ENCODE measurements at places on chromosomes 6 and 20.

DNA sequence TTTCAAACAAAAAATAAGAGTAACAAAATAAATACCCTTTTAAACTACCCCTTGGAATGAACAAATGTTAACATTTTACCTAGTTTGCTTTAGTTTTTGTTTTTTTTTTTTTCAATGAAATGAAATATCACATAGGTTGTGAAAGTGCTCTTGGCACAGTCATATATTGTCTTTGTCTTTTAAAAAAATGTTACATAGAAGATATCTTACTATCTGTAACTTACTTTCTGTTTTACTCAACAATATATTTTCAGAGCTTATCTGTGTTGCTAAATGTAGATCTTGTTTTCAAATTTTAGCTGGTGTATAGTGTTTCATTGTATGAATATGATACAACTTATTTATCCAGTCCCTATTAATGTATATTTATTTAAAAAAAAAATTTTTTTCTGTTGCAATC lies 8.6 kb downstream of the CEP57L1 start:
- DNase-seq = no peak

DNA sequence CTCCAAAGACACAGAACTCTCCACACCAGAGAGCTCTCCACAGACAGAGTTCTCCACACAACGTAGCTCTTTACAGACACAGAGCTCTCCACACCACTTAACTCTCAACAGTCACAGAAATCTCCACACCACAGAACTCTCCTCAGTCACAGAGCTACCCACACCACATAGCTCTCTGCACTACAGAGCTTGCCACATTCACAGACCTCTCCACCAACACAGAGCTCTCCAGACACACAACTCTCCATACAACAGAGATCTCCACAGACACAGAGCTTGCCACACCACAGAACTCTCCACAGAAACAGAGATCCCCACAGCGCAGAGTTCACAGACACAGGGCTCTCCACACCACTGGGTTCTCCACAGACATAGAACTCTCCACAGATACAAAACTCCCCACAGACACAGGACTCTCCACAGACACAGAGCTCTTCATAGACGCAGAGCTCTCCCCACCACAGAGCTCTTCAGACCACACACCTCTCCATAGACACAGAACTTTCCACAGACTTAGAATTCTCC lies 52.5 kb downstream of the ERMARD start:
- DNase-seq = no peak

GRCh38 chr6:13454286-13455221 lies 32.8 kb downstream of the GFOD1 start:
- DNase-seq = no peak

GRCh38 chr6:140542863-140543262 lies 1168.4 kb upstream of the CITED2 start:
- peak; percentile 90 for DNase-seq

- no peak for DNase-seq
These were observed 58.9 kb upstream of the SRSF6 start for GRCh38 chr20:43398676-43399324.

DNA sequence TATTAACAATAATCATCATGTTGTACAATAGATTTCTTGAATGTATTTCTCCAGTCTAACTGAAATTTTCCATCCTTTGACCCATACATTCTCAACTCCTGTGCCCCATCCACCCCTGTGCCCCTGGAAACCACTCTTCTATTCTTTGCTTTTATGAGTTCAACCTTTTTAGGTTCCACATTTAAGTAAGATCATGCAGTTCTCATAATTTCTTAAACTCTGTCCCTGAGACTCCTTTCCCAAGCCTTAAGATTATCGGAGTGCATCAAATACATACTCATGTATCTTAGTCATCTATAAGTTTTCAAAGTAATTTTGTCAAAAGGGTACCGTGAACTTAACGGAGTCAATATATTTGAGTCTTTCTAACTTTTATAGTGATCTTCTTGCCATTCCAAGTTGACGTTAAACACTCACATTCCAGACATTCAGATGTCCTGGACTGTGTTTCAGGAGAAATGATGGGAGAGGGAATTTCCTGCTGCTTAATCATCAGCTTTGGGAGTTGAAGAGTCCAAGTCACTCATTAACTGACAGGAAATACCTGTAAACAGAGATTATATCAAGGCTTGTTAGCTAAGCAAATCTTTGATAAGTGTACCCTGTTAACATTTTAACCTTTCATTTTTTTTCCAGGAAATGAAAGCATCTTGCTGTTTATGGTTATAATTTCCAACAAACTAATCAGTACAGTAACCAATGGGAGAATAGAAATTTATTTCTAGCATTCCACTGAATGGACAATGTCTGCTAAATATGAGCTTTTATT lies 73.3 kb downstream of the ADGRG6 start:
- DNase-seq = no peak

DNA sequence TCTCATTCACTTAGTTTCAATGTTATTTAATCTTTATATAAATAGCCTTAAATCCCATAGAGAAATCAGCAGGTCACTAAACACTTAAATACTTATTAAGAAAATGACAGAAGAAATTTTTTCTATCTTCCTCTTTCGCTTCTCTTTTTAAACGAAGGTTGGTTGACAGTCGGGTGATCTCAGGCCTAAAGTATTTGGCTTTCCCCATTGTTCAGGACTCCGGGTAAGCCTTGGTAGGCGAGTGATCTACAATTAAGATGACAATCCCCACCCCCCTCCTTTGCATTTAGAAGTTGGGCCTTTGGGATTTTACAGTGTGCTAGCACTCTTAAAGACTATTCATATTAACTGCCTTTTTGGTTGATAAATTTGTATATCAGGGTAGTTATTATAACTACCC lies 19.7 kb upstream of the UTRN start:
- no peak for DNase-seq

DNA sequence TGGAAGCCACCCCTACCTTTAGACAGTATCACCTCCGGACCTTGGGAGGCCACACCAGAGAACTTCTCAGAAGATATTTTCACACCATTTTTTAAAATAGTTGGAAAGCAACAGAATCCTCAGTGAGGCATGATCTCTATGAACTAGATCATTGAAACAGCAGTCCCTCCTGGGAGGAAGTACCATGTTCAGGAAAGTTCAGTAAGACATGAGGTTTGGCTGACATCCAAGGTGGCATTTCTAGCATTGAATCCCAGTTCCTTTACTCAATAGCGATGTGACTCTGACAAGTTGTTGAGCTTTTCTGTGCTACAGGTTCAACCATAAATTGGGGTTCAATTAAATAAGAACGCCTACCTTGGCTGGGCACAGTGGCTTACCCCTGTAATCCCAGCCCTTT lies 169.0 kb downstream of the TBC1D7 start:
- no peak for DNase-seq

DNA sequence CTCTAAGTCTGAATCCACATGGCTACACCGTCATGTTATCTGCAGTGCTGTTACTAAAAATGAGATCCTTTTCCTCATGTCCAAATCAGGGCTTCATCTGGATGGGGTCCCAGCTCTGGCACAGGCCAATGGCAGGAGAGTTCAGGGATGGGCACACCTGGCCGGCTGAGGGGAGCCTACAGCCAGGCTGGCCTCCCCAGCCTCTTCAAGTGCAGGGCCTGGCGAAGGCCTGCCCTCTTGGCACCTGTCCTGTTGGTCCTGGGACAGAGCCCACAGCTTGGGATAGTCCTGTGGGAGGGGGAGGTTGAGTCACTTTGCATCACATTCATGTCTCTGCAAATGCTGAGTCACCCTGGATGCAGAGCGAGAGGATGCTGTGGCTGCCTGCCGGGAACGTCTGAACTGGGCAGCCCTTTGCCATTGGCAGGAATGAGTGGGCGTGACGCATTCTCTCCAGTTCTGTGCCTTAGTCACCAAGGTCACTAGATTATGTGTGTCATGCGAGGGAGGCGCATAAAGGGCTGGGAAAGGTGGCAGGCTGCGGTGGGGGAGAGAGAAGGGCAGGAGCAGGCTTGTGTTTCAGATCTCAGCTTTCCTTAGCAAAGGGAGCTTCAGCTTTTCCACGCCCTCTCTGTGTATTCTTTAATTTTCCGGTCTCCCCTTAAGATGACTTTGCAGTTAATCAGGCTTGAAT lies 223.2 kb upstream of the ECI2 start:
- DNase-seq = peak; percentile 3

- DNase-seq = no peak
These were observed 11.4 kb upstream of the GJE1 start for GRCh38 chr6:142121342-142121741.

DNA sequence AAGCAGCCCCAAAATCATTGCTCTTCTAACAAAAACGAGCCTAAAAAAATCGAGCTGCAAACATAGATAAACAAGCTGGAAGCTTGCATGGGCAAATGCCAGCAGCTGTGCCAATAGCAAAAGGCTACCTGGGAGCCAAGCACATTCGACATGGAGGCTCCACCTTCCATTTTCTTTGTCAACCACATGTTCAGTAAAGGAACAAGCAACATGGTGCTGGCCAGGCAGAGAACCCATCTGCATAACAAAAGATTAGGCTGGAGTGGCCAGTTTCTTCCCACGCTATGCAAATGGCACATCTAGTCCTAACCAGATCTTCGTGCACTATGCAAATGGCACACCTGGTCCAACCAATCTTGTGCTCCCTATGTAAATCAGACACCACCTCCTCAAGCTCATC lies 110.5 kb downstream of the KIF16B start:
- peak; percentile 49 for DNase-seq

GRCh38 chr20:44728801-44729443 lies 13.8 kb downstream of the CCN5 start:
- DNase-seq = peak; percentile 20

GRCh38 chr20:49595811-49596561 lies 28.0 kb upstream of the PTGIS start:
- DNase-seq = no peak

- no peak for DNase-seq
These were observed 22.9 kb downstream of the DNAJC5 start for GRCh38 chr20:63917811-63918210.

GRCh38 chr6:121578216-121578615 lies 142.8 kb downstream of the GJA1 start:
- no peak for DNase-seq

GRCh38 chr20:62428002-62428372 lies 648 bp upstream of the RBBP8NL start:
- DNase-seq = no peak

DNA sequence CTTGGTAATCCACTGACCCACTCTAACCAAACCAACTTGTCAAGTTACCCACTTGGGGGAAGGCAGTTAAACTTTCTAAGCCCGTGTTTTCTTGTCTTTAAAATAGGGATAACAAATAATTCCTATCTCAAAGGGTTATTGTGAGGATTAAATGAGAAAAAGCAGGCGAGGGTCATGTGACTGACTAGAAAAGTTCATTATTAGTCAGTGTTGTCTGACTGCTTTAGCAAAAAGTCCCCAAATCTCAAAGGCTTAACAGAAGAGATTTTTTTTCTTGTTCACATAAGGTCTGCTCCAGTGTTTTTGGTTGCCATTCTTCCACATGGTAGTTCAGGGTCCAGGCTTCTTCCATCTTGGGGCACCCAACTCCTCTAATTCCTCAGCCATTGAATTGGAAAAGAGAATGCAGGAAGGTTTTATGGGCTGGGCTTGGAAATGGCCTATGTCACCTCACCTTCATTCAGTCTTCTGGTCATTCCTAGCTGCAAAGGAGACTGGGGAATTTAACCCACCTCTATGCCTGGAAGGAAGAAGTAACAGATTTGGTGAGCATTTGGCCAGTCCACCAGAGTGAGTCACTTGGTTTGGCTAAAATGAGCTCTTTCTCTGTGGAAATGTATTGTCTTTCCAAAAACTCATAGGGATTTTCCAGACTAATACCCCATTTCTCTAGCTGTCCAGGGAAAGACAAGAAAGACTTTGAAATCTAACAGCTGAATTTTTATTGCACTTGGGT lies 77.0 kb downstream of the CAP2 start:
- DNase-seq = no peak

- DNase-seq = no peak
These were observed 1.1 kb downstream of the SLC44A4 start for GRCh38 chr6:31877651-31878161.

DNA sequence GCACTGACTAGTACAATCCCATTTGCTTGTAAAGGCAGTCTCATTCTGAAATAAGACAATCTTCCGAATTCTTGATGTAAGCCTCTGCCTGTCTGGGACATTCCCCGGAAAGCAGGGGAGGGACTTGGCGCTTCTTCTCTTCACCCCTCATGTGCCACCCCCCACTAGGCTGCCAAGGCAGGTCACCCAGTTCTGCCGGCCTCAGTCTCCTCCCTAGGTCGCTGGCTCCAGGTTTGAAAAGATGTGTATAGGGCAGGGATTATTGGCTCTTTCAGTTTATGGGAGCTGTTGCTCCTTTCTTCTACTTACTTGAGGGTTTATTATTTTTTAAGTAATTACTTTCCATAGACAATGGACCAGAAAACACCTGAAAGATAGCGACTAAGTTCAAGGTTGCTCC lies 158.1 kb upstream of the RPS6KA2 start:
- no peak for DNase-seq

- DNase-seq = peak; percentile 65
These were observed 137.4 kb upstream of the HDAC2 start for GRCh38 chr6:114108119-114109002.

DNA sequence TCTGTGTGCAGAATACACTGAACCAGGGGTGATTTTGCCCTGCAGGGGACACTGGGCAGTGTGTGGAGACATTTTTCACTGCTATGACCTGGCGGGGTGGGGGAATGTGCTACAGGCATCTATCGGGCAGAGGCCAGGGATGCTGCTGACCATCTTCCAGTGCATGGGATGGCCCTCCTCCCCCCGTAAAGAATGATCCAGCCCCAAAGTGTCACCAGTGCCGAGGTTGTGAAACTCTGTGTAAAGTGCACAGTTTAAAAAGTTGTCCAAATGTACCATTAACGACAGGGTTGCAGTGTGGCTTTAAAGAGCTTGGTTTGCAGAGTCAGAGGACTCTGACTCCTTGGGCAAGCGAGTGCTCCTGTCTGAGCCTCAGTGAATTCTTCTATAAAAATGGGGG lies 72.1 kb downstream of the SULF2 start:
- no peak for DNase-seq

DNA sequence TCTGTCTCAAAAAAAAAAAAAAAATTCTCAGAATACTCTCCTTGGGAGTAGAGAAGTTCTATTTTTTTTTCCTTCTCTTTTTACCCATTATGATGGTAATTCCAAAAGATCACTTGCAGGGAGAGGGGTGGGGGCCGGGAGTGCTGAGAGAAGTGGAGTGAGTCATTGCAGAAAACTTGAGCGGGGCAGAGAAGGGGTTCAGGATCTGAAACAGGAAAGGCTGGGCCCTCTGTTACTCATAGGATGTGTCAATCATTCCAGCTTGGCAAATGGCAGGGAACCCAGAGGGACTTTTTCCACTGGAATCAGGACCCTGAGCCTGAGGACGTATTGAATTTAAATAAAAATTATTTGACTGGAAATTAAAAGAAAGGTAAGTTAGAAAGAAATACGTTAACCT lies 111.4 kb upstream of the ARMC2 start:
- DNase-seq = no peak

GRCh38 chr6:138308731-138309110 lies 69.0 kb upstream of the SMIM28 start:
- no peak for DNase-seq

GRCh38 chr6:40328386-40328985 lies 258.7 kb downstream of the LRFN2 start:
- peak; percentile 33 for DNase-seq

DNA sequence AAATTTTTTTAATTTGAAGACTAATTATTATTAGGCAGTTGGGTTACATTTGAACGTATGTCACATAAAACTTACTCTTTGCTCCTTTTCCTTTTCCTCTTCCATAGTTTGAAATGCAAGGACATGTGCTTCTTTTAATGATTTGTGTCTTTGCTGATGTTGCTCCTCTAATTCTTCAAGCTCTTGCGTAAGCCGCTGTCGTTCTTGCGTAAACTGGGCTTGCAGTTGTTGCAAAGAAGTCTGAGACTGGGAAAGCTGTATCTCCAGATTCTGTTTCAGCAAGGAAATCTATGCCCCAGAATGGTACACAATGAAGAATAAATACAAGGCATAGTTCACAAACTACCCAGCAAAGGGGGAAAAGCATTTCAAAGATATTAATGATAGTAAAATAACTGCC lies 45.1 kb upstream of the MCM9 start:
- no peak for DNase-seq

Data from NCI-H774 (cell line).